ENCODE measurements at places on chromosomes 6 and 20.

DNA sequence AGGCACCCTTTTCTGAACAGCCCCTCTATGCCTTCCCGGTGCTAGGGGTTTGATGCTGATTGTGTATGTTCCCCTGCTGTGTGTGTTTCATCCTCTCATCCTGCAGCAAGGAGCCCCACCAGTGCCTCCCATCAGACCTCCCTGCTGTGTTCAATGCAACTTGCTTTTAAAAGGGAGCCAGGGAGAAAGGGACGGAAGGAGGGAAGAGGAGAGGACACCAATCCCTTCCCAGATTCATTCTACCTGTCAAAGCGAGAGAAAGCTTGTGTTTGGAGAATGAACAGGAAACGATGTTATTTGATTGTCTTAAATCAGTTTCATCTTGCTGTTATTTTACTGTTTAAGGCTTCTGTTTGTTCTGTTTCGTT, 259.2 kb downstream of the ADGB start:
- no peak for DNase-seq

- DNase-seq: no peak
Observed at GRCh38 chr6:155974359-155974758, 518.7 kb upstream of the NOX3 start.

GRCh38 chr6:6891949-6892461, 215.8 kb upstream of the RREB1 start:
- no peak for DNase-seq

- DNase-seq: no peak
Observed at GRCh38 chr6:32182555-32182981, 1.5 kb downstream of the AGER start.

DNA sequence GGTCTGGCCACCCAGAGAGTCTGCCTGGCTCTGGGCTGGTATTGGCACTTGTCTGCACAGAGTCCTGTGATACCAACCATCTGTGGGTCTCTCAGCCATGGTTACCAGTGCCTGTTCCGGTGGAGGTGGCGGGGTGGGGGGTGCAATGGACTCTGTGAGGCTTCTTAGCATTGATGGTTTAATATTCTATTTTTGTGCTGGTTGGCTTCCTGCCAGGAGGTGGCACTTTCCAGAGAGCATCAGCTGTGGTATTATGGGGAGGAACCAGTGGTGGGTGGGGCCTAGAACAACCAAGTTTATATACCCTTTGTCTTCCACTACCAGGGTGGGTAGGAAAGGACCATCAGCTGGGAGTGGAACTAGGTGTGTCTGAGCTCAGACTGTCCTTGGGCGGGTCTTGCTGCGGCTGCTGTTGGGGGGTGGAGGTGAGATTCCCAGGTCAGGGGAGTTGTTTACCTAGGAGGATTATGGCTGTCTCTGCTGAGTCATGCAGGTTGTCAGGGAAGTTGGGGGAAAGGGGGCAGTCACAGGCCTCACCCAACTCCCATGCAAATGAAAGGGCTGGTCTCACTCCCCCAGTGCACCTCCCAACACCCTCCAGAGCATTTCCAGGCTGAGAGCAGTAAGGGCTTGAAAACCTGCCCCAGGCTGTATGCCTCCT, 117.5 kb downstream of the FLRT3 start:
- DNase-seq: no peak

GRCh38 chr6:105511639-105512038, 108.8 kb upstream of the PREP start:
- DNase-seq: no peak

DNA sequence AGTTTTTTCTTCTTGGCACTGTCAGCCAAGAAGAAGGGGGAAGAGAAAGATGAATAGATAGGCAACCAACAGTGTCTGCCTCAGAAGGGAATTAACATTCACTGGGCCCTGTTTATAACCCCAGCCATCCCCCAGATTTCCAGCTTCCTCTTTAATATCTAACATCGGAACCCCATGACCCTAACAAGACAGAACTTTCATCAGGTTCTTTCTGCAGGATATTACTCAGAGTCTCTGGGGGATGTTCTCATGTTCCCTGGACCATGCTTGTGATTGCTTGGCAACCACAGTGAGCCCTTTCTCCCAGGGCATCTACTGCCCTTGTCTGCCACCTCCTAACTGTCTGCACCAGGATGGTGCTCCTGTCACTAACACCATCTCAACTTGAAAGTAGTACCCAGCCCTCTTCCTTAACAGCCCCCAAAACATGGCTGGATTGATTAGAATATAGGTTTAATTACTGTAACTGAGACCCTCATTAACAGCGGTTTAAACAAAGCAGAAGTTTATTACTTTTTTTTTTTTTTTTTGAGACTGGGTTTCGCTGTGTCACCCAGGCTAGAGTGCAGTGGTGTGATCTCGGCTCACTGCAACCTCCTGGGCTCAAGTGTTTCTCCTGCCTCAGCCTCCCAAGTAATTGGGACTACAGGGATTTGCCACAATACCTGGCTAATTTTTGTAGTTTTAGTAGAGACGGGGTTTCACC, 12.0 kb upstream of the PTPN1 start:
- peak; percentile 55 for DNase-seq

DNA sequence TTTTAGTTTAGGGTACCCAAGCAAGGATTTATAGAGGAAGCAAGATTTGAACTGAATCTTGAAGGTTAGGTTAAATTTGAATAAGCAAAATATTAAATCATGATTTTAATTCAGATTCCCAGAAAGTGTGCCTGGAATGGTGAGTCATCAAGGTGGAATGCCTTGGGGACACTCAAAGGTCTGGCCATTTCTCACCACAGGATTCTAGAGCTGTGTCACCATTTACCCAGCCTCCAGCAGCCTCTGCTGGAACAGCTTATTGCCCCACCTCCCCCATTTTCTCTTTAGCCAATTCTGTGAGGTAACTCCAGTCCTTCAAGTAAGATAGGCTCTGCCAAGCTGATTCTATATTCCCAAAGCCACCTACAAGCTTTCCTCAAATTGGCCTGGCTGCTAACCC, 181.4 kb downstream of the SIM1 start:
- DNase-seq: peak; percentile 84

- no peak for DNase-seq
Observed at GRCh38 chr6:128265706-128266105, 254.7 kb downstream of the PTPRK start.

DNA sequence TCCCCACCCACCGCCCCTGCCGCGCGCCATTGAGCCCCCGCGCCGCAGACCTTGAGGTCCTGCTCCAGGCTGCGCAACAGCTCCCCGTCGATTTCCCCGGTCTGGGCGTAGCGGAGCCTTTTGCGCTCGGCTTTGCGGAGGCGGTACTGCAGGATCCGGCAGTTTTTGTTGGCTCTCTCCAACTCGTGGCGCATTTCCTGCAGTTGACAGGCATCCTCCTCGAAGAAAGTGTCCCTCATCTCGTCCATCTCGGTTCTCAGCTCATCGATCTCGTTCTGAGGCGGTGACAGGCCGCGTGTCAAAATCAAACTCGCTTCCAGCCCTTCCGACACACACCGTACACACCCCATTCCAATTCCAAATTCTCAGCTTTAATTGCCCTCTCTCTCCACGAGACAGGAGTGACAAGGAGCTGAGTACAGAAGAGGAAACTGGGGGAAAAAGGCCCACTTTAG, 4.3 kb downstream of the MTCL3 start:
- peak; percentile 55 for DNase-seq

- no peak for DNase-seq
Observed at GRCh38 chr6:15023448-15023847, 222.4 kb upstream of the JARID2 start.

DNA sequence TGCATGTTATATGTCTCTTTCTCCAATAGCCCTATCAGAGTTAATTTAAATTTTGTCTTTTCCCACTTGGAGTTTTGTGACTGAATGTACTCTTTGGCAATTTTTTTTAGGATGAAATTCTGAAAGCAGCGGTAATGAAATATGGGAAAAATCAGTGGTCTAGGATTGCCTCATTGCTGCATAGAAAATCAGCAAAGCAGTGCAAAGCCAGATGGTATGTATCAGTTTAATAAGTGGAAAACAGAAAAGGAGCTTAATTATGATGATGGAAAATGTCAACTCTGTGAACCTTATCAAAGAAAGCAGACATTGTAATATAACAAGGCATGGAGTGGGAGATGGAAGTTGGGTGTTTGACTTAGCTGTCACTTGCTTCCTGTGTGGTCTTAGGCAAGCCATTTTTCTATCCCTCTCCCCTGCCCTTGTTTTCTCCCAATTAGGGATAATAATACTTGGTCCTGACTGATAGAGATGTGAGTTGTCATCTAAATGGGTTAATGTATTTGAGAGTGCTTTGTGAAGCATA, 2.7 kb downstream of the CDC5L start:
- DNase-seq: no peak

GRCh38 chr6:736657-737446, 43.9 kb upstream of the EXOC2 start:
- no peak for DNase-seq

GRCh38 chr6:11212664-11213063, 19.8 kb downstream of the NEDD9 start:
- peak; percentile 74 for DNase-seq

GRCh38 chr6:151255811-151256210, 16.0 kb downstream of the AKAP12 start:
- no peak for DNase-seq

All from AG10803 (cell line).